ENCODE measurements at places on chromosomes 7 and 10. TPM values are rescaled to one million over a fixed set of nuclear protein-coding genes. Genes with fewer than 3 reads are reported as not detected.

DNA sequence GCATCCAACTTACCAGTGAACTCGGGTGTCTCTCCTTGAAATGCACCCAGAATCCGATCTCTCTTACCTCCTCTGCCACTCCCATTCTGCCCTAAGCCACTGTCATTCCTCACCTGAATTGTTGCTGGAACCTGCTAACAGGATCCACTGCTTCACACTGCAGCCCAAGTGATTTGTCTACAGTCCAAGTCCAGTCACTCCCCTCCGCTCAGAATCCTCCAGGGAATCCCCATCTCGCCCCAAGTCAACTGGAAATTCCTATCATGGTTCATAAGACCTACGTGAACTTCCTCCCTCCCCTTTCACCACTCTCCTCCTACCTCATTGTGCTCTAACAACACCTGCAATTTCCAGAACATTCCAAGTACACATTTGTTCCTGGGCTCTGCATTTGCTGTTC lies 91.3 kb downstream of the SCRN1 start:
- H3K27me3 ChIP-seq, result no peaks in the 10 kb centered on the region
- H3K4me1 ChIP-seq, result no peaks in the 10 kb centered on the region
- no peak overlapping the region for H3K27ac ChIP-seq
- H3K4me3 ChIP-seq, result no peak overlapping the region

DNA sequence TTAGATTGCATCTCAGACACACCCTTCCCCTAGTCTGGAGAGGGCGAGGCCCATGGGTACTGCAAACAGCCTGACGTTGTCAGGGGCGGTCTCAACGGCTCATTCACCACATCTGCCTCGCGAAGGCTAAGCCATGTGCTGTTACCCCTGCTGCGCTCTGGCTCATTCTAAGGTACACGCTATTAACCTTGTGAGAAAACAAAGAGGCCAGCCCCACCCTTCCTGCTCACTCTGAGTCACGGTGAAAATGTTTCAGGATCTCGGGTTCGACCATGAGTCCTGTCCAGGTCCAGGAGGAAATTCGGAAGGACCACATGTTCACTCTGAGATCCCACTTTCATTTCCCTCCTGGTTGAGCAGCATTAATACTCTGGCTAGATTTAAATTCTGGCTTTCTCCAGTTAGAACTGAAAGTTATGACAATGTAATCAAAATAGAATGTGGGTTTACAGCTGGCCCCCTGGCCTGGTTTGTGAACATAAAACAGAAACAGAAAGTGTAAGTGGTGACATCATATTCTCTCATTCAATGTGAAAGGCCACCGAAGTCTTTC lies 55.2 kb downstream of the EGFR start:
- no peak overlapping the region for H3K4me3 ChIP-seq
- no peak overlapping the region for H3K27ac ChIP-seq
- no peaks in the 10 kb centered on the region for H3K4me1 ChIP-seq
- no peaks in the 10 kb centered on the region for H3K27me3 ChIP-seq

DNA sequence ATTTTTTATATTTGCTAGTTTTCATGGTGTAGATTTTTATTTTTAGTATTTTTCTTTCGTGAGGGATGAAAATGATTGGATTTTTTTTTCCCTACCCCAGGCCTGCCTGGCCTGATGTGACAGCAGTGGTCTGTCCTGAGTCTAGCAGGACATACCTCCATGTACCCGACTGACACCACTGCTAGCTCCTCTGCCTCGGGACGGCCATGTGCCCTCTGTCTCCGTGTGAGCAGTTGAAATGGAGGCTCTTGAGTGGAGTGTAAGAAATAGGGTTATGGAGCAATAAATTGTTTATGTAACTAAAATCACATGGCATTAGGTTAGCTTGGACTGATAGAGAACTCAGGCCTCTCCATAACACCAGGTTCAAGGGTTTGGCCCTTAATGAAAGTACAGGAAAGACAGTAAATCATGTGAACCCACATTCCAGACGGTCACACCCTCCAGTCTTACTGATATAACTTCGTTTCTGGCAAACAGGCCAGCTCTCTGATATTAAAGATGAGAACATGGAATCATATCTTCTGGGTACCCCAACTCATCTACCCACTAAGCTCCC lies 734.1 kb downstream of the KCNMA1 start:
- no peaks in the 10 kb centered on the region for H3K36me3 ChIP-seq
- H3K27ac ChIP-seq, result no peak overlapping the region
- no peaks in the 10 kb centered on the region for H3K27me3 ChIP-seq
- DNase-seq, result no peak

The TMEM270 gene
- total RNA-seq, result not detected

The SPDYE1 gene
- total RNA-seq, result not detected
